ENCODE measurements at places on chromosomes 2 and 18. TPM values are rescaled to one million over a fixed set of nuclear protein-coding genes. Genes with fewer than 3 reads are reported as not detected.

The OTX1 gene
- total RNA-seq = 0.74 TPM

The CFC1 gene
- total RNA-seq = not detected

The RSAD2 gene
- 0.10 TPM for total RNA-seq

The TMEM200C gene
- 6.1 TPM for total RNA-seq

The SLC4A3 gene
- 5.6 TPM for total RNA-seq

The POTEI gene
- total RNA-seq = 0.56 TPM

The PLGLB1 gene
- 0.27 TPM for total RNA-seq

The TUBA3E gene
- total RNA-seq = 0.66 TPM

The KCNS3 gene
- total RNA-seq = 62.4 TPM

The COBLL1 gene
- total RNA-seq = 7.4 TPM

The AKAIN1 gene
- not detected for total RNA-seq

The COL6A3 gene
- total RNA-seq = 7.3 TPM

The HNMT gene
- 3.4 TPM for total RNA-seq

The TBR1 gene
- not detected for total RNA-seq

The MAPK4 gene
- 8.5 TPM for total RNA-seq

The LDLRAD4 gene
- 1.9 TPM for total RNA-seq

The IL1F10 gene
- not detected for total RNA-seq

The FHL2 gene
- total RNA-seq = 35.7 TPM

Data from GM23338 (cell line).